ENCODE measurements at places on chromosomes 11 and 22.

- no peaks in the 10 kb centered on the region for H3K27me3 ChIP-seq
- H3K4me3 ChIP-seq, result no peak overlapping the region
- H3K36me3 ChIP-seq, result no peaks in the 10 kb centered on the region
- H3K4me1 ChIP-seq, result peaks cover 14% of the 10 kb centered on the region
Measured at GRCh38 chr11:78037056-78037455, 14.0 kb upstream of the KCTD14 start.

- H3K4me3 ChIP-seq, result no peak overlapping the region
- no peak overlapping the region for H3K27ac ChIP-seq
- H3K36me3 ChIP-seq, result no peaks in the 10 kb centered on the region
- no peaks in the 10 kb centered on the region for H3K4me1 ChIP-seq
- no peaks in the 10 kb centered on the region for H3K27me3 ChIP-seq
Measured at GRCh38 chr11:10438458-10438857, 16.6 kb upstream of the AMPD3 start.

GRCh38 chr11:47391077-47391583, 12.8 kb upstream of the SPI1 start:
- no peaks in the 10 kb centered on the region for H3K27me3 ChIP-seq
- no peak overlapping the region for H3K27ac ChIP-seq
- H3K4me3 ChIP-seq, result no peak overlapping the region
- no peaks in the 10 kb centered on the region for H3K36me3 ChIP-seq

DNA sequence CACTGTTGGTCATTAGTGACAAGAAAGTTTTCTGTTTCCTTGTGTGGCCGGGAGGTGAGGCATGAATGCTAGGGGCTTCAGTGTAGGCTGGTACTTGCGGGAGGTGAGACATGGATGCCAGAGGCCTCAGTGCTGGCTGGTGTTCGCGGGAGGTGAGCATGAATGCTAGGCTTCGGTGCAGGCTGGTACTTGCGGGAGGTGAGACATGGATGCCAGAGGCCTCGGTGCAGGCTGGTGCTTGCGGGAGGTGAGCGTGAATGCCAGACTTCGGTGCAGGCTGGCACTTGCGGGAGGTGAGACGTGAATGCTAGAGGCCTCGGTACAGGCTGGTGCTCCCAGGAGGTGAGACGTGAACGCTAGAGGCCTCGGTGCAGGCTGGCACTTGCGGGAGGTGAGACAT, 48.4 kb downstream of the ANO1 start:
- H3K27ac ChIP-seq, result no peak overlapping the region
- H3K4me3 ChIP-seq, result no peak overlapping the region
- no peaks in the 10 kb centered on the region for H3K27me3 ChIP-seq
- no peak for DNase-seq

DNA sequence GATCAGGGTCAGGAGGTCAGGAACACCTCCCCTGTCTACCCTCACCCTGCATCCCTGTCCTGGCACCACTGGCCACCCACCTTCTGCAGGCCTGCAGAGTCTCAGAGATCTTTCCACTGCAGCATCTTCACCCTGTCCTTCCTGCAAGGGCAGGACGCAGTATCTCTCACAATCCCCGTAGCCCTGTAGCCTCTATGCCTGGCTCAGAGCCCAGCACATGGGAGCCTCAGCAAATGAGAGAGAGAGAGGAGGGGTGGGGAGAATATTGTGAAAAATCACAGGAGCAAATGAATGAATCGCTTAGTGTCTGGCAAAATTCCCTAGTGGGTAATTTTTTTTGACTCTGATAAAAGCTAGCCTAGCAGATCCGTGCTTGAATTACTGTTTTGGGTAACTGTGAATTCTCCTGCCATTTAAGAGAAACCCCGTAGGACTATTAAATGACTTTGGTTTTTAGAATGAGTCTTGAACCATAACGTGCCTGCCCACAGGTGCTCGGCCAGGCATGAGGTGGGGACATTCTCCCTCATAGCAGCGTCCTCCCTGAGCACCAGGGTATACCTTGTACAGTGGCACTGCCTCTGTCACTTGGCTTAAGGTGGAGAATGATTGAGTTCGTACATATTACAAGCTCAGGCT, 91.5 kb downstream of the MORC2 start:
- peak; percentile 96 for DNase-seq
- H3K27me3 ChIP-seq, result no peaks in the 10 kb centered on the region
- no peak overlapping the region for H3K4me3 ChIP-seq
- H3K27ac ChIP-seq, result no peak overlapping the region
- H3K4me1 ChIP-seq, result peaks cover 44% of the 10 kb centered on the region

GRCh38 chr11:109791337-109791736, 301.9 kb upstream of the ZC3H12C start:
- H3K36me3 ChIP-seq, result no peaks in the 10 kb centered on the region
- H3K27ac ChIP-seq, result no peak overlapping the region
- no peaks in the 10 kb centered on the region for H3K27me3 ChIP-seq
- no peak for DNase-seq

GRCh38 chr11:10302744-10303557, 1.9 kb upstream of the ADM start:
- H3K4me1 ChIP-seq, result peaks cover 56% of the 10 kb centered on the region
- H3K27me3 ChIP-seq, result peaks cover 13% of the 10 kb centered on the region
- H3K4me3 ChIP-seq, result peak overlapping the region; percentile 43

GRCh38 chr11:67422891-67423290, 5.4 kb upstream of the RPS6KB2 start:
- no peaks in the 10 kb centered on the region for H3K27me3 ChIP-seq
- no peaks in the 10 kb centered on the region for H3K36me3 ChIP-seq
- H3K27ac ChIP-seq, result no peak overlapping the region
- H3K4me3 ChIP-seq, result no peak overlapping the region
- DNase-seq, result no peak

- no peaks in the 10 kb centered on the region for H3K27me3 ChIP-seq
- H3K4me1 ChIP-seq, result no peaks in the 10 kb centered on the region
- no peak overlapping the region for H3K27ac ChIP-seq
Measured at GRCh38 chr11:23453522-23453921, 593.2 kb upstream of the CCDC179 start.

DNA sequence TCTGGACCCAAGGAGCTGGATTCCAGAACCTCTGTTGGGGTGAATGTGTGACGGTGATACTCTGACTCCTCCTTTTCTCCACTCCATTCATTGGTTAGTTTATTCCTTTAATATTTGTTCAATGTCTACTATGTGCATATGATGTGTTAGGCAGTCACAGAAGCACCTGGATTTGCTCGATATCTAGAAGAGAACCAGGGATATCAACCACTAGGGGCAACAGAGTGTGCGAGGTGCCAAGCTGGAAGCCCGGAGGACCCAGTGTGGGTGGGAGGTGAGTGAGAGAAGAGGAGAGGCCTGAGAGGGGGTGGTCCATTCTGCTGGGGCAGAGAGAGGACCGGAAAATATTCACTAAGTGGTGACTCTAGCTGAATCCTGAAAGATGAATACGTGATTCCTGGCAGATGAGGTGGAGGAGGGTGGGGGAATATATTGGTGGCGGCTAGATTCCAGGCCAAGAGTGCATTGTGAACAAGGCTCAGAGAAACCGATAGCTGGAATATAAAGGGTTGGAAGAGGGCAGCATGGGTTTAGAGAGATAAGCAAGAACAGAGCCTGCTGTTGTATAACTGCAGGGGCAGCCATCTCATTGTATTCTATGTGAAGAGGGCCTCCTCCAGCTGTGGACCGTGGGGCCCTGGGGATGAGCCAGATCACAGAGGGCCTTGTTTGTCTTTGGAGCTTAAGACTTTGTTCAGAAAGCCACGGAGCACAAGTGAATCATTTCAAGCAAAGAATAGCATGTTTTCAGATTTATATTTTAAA, 6.9 kb upstream of the TIMP3 start:
- peak; percentile 48 for DNase-seq
- H3K4me3 ChIP-seq, result no peak overlapping the region

GRCh38 chr11:57905439-57905838, 118.2 kb upstream of the OR9Q1 start:
- no peaks in the 10 kb centered on the region for H3K27me3 ChIP-seq
- H3K27ac ChIP-seq, result no peak overlapping the region
- no peak for DNase-seq

DNA sequence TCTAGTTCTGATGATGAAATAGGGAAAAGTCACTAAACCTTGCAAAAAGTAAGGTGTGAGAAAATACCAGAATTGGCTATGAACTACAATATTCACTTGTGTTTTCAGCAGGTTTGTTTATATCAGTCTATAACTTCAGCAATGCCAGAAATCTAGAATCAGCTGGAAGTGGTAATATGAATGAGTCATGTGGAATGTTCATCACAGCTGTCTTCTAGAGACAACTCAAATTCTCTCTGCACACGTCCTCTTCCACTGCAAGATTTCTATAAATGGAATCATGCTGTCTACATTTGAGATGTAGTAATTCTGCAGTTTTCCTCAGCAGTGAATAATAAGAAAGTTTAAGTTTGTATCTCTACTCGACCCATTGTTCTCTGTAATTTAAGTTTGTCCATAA, 89.9 kb downstream of the OR4A15 start:
- DNase-seq, result no peak
- no peaks in the 10 kb centered on the region for H3K4me1 ChIP-seq
- no peaks in the 10 kb centered on the region for H3K36me3 ChIP-seq
- no peaks in the 10 kb centered on the region for H3K27me3 ChIP-seq

DNA sequence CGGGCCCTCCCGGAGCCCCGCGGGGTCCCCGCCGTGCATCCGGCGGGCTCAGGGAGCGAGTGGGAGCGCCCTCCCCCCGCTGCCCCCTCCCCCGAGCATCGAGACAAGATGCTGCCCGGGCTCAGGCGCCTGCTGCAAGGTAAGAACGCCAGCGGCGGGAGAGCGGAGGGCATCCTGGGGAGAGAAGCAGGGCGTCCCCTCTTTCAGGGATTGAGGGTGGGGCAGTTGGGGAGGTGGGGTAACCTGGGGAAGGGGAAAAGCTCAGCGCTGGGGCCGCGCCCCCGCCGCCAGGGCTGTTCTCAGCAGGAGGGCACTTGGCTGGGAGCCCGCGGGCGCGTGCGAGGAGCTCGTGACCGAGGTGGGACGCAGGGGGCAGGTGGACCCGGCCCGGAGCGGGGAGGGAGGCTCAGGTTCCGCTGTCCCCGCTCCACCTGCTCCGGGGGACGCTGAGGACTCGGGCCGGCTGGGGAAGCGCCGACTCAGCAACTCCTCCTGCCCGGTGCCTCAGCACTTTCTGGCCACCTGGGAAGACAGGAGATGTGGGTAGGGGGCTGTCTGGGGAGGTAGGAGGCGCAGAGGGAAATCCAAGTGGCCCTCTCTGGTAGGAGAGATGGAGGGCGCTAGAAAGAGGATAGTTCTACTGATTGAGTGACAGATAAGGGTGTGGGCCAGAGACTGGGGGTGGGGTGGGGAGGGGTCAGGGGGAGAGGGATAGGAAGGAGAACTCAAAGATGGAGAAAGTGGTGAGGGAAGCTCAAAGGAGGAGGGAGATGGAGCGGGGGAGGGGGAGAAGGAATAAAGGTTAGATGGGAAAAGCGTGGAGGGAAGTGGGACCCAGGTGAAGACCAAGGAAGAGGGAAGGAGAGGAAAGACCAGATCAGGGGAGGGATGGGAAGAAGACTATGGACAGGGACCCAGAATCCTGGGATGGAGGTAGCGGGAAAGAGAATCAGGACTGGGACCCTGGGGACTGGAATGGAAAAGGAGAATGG, 726 bp downstream of the RTN4RL2 start:
- no peaks in the 10 kb centered on the region for H3K36me3 ChIP-seq
- H3K4me3 ChIP-seq, result no peak overlapping the region
- no peak for DNase-seq
- peaks cover 25% of the 10 kb centered on the region for H3K4me1 ChIP-seq
- peaks cover 67% of the 10 kb centered on the region for H3K27me3 ChIP-seq
- H3K27ac ChIP-seq, result no peak overlapping the region

DNA sequence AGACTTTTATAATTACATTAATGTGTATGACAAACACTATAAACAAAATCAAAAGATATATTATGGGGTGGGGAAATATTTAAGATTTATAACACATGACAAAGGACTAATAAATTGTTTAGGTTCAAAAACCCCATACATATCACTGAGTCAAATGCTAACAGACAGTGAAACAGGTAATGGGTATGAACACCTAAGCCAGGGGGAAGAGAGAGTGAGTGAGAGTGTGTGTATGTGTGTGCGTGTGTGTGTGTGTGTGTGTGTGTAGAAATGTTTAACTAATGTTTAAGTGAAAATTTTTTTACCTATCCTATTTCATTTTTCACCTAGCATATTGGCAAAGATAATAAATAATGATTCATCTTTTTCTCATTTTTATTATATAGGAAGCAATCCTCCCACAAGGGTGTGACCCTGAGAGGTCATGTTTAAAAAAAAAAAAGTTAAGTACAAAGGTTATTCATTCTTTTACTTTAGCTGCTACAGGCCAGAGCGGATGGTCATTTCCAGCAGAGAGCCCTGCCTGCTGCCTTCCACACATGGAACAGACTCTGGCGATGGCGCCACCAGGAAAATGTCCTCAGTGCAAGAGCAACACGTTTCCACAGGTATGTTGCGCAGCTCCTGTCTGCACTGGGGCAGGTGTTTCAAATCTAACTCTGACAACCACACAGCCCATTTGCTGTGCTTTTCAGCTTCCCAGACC, 72.9 kb downstream of the PISD start:
- no peak overlapping the region for H3K4me3 ChIP-seq
- H3K27ac ChIP-seq, result no peak overlapping the region
- peaks cover 6% of the 10 kb centered on the region for H3K36me3 ChIP-seq
- H3K4me1 ChIP-seq, result no peaks in the 10 kb centered on the region

DNA sequence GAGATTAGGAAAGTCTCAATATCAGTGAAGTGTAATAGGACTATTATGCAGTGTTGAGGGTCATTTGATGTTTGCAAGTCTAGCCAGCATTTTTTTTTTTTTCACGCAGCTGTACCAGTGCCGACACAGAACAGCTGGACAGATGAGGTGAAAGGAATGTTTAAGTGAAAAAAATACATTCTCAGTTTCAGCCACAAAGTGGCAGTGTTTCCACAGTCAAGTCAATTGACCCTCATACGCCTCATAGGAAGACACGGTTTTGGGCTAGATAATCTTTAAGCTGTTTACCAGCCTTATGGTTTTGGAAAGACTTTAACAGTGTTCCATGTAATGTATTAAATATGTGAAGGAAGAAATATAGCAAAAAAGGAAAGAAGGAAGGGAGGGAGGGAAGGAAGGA, 349.9 kb upstream of the ANO3 start:
- H3K4me3 ChIP-seq, result no peak overlapping the region
- no peaks in the 10 kb centered on the region for H3K4me1 ChIP-seq
- no peaks in the 10 kb centered on the region for H3K36me3 ChIP-seq

DNA sequence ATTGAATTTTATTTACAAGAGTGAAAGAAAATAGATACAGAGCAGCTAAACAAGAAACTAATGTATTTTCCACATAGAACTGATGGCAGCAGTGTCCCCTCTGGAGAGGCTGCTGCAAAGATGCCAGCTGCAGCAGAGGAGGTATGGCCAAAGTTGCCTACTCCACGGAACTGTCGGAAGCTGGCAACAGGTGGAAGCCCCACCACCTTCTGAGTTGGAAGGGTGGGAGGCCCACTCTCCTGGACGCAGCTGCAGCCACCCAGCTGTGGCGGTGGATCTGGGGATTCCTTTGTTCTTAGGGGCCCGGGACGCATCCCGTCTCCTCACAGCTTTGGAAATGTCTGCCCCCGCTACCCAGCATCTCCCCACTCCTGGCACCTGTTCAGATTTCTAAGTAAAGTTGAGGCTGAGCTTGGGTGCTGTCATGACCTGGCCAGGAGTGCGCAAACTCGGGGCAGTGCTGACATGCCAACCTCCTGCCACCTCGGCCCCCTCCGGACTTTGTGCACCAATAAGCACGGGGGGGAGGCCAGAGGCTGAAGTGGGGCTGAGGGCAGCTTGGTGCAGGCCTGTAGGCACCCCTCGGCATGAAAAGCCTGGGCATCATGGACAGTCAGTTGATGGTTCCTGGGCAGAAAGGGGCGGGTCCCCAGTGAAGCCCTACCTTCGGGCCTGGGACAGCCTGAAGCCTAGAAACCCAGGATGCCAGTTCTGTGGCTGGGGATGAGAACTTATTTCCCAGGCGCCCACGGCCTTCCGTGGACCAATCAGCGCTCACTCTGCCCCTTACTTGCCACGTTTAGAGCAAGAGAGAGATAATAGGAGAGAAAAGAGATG, 1071.4 kb downstream of the JRKL start:
- no peak overlapping the region for H3K4me3 ChIP-seq
- no peaks in the 10 kb centered on the region for H3K36me3 ChIP-seq
- H3K27me3 ChIP-seq, result no peaks in the 10 kb centered on the region
- no peak for DNase-seq

Measured in lung (tissue), 17 donors.